T-helper 22 cell (primary cell): ENCODE measurements at places on chromosomes 3 and 15.

DNA sequence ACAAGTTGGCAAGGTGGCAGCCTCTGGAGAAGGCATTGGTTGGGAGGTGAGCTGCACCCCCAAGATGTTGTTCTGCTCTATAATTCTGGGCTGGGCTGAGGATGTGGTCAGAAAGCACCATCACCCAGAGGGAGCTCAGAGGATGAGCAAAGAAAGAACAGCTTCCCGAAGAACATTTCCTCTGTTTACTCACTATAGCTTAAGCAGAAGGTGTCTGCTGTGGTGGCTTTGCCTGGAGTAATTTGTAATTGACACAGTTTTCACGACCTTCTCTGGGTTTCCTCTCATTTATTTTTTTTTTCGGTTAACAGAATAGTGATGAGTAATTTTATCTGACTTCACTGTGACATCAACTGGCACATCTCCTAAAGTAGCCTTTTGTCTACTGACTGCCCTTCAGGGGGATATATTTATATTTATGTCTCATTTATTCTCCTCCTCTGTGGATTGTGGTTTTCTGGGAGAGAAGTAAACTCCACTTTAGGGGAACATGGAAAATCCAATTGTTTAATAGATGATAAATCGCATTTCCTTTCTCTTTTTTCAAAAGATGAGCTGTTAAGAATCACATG, 49.5 kb upstream of the ABHD17C start:
- no peak for DNase-seq

DNA sequence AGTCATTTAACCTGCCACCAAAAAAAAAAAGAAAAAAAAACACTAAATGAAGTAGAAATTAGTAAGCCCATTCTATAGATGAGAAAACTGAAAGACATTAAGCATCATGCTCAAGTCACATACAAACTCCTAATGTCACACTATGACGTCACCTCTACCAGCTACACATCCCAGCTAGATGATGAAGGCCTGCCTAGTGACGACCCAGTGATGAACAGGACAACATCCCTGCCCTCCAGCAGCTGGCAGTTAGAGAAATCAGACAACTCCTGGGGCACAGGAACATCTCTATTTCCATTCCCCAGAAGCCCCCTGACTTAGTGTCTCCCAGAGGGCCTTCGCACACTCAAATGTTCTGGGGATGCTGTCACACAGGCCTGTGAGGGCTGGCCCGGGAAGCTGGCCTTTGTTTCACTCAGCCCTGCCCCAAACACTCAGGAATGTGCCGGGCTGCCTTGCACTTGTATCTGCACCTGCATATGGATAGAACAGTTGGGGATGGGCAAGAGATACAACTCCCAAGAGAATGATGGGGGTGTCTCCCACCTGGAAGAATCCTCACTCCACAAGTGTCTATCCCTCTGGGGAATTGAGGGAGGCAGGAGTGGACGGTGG, 7.0 kb upstream of the HAPLN3 start:
- DNase-seq: no peak

GRCh38 chr3:151550642-151551041, 89.8 kb upstream of the IGSF10 start:
- no peak for DNase-seq

- DNase-seq: no peak
These were observed 20.5 kb downstream of the ATRIP start for GRCh38 chr3:48467110-48467454.

- DNase-seq: no peak
These were observed 16.9 kb downstream of the KLHL18 start for GRCh38 chr3:47299381-47300318.

- no peak for DNase-seq
These were observed 114.2 kb downstream of the PGPEP1L start for GRCh38 chr15:98893401-98893800.

DNA sequence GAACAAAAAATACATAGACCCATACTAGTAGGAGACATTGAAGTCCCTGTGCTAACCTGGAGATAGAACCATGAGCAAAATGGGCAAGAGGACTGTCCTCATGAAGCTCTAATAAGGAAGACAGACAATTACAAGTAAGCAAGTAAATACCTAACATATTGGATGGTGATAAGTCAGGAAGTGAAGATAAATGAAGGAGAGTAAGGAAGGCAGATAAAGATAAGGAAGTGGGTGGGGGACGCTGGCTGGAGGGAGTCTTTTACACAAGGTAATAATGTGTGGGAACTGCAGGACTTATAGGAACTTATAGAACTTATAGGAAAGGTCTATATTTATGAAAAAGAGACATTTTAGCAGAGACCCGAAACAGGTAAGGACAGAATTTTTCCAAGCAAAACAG, 148.9 kb upstream of the ABI3BP start:
- DNase-seq: no peak

GRCh38 chr15:63369296-63369695, 12.3 kb downstream of the CA12 start:
- DNase-seq: no peak

DNA sequence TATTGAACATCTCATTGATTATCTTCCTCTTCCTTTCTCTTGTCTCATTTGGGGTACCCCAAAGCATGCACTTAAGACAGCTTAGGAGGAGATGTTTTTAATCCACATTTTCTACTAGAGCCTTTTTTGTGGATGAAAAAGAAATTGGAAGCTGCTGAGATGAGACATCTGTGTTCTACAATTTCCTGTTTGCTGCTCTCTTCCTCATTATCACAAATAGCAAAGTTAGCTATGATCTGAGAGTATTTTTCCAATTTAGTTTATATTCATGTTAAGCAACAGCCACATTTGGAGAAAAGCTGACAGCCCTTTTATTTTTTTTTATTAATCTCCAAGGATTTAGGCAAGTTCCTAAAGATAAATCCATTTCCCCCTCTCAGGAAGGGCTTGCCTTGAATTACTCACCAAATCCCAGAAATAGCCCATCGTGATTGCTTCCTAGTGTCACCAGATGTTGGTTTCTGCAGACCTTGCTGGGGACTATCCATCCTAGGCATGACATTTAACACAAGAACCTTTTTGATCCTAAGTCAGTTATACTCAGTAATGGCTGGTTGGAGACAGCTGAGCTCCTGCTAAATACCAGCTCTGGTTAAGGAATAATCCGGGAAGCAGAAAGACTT, 70.8 kb upstream of the FILIP1L start:
- no peak for DNase-seq
